Right cardiac atrium (tissue), 5 donors: ENCODE measurements at places on chromosomes 1 and 21. TPM values are rescaled to one million over a fixed set of nuclear protein-coding genes. Genes with fewer than 3 reads are reported as not detected.

FCRL4 gene
- total RNA-seq = not detected

DNAJC28 gene
- 6.0 TPM for total RNA-seq

KRTAP19-2 gene
- total RNA-seq = not detected

GBP7 gene
- not detected for total RNA-seq

F13B gene
- total RNA-seq = not detected

GJB5 gene
- total RNA-seq = not detected

CA6 gene
- not detected for total RNA-seq

CENPL gene
- total RNA-seq = 3.6 TPM

- no peak for DNase-seq
Measured at GRCh38 chr1:203569490-203570318, 56.9 kb upstream of the ATP2B4 start.

- no peak for DNase-seq
Measured at GRCh38 chr1:40971966-40972365, 7.5 kb upstream of the CTPS1 start.

DNA sequence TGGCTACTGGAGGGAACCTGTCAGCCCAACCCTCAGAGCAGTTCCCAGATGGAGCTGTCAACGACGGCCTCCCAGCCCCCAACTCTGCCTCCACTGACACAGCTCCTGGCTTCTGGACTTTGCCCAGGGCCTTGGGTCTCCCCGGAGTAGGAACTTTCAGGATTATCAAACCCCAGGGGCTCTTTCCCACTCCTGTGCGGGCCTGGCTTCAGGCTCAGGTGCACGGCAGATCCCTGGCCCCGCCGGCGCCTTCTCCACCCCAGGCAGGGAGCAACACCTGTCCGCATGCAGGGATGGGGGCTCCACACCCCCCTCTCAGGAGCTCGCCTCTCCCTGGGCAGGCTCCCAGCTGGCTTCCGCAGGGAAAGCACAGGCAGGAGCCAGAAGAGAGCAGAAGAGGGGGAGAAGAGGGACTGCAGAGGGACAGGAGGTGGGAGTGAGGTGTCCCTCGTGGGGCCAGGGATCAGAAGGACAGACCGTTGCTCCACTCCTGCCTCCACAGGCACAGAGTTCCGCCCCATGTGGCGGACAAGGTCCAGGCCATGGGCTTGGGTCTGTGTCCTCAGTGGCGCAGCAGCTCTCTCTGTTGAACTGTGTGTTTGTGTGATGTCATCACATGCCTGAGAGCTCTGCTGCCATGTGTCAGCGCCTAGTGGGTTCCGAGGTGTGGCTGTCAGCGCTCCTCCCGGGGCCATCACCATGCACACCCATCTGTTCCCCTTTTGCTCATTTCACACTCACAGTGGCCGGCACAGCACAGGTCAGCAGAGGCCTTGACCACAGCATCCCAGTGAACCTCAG, 107.7 kb downstream of the PDE9A start:
- DNase-seq = peak; percentile 69

DNA sequence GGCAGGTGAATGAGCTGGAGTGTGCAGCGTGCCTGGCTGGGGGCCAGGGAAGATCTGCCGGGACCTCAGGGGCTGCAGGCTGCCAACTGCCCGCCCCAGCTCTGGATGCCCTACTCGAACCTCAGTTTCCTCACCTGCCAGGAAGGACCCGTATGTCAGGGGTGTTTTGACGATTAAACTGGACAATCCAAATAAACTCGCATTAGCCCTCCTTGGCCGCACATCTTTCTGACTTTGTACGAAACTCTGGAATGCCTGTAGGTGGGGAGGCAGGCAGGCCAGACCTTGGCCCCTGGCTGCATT, 8.3 kb upstream of the ZNF669 start:
- DNase-seq = peak; percentile 31

- DNase-seq = no peak
Measured at GRCh38 chr1:18949686-18950400, 6.6 kb downstream of the IFFO2 start.

GRCh38 chr1:41626616-41627375, 142.3 kb upstream of the EDN2 start:
- DNase-seq = no peak

DNA sequence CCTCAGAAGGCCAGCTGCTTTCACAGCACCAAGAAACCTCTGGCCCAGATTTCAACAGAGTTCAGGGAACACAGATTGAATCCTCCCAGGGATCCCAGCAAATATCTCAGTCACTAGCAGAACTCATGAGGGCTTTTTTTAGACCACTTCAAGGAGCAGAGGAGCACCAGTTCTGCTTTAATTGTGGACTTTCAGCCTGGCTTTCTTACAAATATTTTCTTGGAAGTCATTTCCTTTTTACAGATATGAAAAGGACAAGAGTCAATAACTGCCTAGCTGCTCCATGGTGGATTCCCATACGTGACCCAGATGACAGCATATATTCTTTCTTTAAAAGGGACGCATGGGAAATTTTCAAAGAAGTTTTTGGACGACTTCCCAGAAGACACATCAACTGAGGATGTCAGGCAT, 6.4 kb upstream of the LRRC8B start:
- DNase-seq = no peak

- no peak for DNase-seq
Measured at GRCh38 chr1:165928075-165928731, 100.8 kb downstream of the UCK2 start.

GRCh38 chr1:184992271-184992670, 18.0 kb upstream of the NIBAN1 start:
- DNase-seq = no peak

GRCh38 chr1:31183927-31184554, 55.6 kb downstream of the NKAIN1 start:
- DNase-seq = no peak

DNA sequence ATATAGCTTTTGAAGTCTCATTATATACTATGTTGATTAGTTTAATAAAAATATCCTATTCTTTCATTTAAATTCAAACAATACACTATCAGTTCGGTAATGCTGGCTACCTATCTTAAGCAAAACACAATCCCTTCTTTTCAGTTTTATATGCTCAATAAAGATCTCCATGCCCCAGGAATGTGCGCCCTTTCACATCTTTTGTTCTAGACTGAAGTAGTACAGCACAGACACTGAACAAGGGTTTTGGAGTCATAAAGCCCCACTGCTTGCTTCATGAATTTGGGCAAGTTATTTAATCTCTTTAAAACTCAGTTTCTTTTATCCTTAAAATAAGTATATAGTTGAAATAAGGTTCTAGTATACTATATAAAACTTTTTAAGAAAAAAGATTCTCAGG, 22.4 kb downstream of the SYDE2 start:
- no peak for DNase-seq

DNA sequence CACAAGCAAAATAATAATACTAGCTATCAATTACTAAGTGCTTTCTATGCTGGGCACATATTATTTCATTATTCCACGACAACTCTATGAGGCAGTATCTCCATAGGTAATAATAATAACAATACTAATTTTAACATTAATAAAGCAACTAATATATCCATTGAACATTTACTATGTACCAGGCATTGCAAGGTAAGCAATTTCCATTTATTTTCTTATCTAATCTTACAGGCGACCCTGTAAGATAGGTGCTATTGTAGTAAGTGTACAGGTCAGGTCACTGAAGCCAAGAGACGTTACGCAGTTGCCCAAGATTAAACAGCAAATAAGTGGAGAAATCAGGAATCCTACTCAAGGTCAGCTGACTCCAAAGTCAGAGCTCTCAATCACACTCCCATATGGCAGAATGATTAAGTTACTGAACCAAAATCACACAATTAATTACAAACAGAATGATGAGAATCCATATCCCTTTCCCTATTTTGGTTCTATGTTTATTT, 198.4 kb downstream of the SLC45A1 start:
- no peak for DNase-seq

DNA sequence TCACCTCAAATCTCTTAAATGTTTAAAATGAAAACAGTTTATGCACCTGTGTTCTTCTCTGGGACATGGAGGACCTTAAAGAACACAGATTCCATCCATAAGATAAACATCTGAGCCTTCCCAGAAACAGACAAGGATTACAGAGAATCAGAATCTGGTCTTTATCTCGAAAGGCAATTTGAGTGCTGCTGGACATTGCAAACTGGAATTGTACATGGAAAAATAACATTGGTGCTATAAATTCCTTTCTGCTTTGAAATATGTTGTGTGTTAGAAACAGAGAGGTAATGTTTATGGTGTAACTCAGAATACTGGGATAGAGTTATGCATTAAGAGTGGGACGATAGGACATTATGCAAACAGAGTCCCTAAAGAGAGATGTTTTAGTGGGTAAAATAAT, 6.6 kb upstream of the DDR2 start:
- no peak for DNase-seq

DNA sequence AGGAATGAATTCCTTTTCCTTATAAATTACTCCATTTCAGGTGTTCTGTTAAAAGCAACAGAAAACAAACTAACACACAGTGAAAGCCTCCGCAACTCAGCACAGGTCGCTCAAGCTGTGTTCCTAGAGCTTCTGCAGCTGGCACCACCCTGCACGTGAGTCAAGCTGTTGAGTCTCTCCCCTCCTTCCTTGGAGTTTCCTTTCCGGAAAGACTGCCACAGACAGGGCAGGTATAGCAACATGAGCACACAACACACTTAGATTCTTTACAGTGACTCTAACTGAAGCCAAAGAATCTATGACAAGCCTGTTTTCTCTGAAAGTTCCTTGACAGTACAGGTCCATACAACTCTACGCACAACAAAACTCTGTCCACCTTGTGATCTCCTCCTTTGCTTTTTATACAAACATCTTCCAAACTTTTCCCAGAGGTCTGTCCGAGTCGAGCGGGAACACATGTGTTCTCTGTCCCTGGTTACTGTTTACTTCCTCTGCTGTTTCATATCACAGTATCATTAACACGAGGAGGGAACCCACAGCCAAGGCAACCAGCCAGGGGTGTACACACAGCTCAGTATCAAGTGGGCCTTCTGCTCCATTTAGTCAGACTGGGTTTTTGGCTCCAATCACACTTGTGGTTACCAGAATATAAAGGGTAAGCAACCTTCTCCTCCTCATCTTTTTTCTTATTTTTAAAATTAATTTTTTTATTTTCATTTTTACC, 38.7 kb upstream of the DESI2 start:
- peak; percentile 54 for DNase-seq

DNA sequence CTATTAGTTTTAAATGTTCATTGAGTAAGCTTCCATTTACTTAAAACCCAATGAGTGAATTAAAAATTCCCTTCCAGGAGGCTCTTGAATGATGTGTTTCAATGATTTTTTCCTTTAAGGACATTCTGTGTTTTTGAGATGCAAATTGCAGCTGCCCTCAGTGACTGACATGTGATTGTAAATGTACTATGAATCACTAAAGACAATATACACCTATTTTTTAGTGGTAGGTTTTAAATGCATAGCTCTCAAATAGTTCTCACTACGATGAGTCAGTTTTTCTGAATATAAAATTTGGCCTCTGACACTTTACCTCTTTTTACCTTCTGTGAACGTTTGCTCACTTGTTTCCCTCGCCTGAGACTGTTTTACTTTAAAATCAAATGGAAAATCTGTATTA, 204.7 kb downstream of the BARHL2 start:
- DNase-seq = no peak

- no peak for DNase-seq
Measured at GRCh38 chr1:66108624-66109023, 315.9 kb downstream of the PDE4B start.

DNA sequence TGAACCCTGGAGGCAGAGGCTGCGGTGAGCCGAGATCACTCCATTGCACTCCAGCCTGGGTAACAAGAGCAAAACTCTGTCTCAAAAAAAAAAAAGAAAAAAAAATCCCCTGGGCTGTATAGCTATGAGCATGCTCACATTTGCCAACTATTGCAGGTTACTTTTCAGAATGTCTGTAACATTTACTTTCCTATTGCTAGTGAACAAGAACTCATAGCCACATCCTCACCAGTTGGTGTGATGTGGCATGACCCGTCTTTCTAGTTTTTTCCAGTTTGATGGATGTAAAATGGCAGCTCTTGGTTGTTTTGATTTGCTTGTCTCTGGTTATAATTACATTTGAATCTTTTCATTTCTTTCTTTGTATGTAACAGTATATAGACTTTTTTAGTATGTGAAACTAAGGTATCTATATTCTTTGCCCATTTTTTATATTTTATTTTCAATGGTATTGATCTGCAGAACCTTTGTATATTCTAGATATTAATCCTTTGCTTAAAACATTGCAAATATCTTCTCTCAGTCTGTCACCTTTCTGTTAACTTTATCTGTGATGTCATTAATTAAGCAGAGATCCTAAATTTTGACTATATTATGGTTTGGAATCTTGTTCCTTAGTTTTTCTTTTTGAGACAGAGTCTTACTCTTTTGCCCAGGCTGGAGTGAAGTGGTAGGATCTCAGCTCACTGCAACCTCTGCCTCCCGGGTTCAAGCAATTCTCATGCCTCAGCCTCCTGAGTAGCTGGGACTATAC, 11.6 kb downstream of the MED18 start:
- DNase-seq = no peak

GRCh38 chr1:92038695-92039346, 9.0 kb downstream of the EPHX4 start:
- no peak for DNase-seq

- DNase-seq = no peak
Measured at GRCh38 chr1:227343727-227344551, 25.6 kb upstream of the CDC42BPA start.

GRCh38 chr1:25715888-25716287, 84.1 kb upstream of the SELENON start:
- no peak for DNase-seq

GRCh38 chr1:40853885-40854170, 8.3 kb downstream of the CITED4 start:
- no peak for DNase-seq

DNA sequence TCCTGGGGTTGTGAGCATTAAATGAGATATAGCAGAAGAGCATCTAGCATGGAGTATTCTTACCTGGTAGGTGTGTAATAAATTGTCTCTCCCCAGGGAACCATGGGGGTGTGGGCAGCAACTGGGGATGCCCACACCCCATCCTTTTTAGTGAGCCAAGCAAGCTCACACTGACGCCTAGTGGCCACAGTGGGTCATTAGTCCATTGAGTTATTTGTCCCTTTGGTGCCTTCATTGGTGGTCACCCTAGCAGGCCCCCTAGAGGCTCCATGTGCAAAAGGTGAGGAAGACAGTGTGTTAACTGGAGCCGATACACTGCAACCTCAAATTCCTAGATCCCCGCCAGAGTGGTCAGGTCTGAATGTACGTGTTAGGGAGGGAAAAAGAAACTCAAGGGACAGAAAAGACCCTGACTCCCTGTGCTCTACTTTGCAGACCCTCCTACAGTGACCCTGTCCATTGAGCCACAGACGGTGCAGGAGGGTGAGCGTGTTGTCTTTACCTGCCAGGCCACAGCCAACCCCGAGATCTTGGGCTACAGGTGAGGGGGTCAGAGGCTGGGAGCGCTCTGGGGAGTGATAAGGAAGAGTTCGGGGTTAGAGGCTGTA, 93.3 kb upstream of the CD1D start:
- peak; percentile 63 for DNase-seq
